HT1080 (cell line): ENCODE measurements at places on chromosomes 11 and 22. TPM values are rescaled to one million over a fixed set of nuclear protein-coding genes. Genes with fewer than 3 reads are reported as not detected.
A peak's percentile ranks its signal among the peaks of the same experiment; 100 is the strongest.

GRCh38 chr11:16982256-16982671, 31.9 kb downstream of the PLEKHA7 start:
- DNase-seq, result no peak

DNA sequence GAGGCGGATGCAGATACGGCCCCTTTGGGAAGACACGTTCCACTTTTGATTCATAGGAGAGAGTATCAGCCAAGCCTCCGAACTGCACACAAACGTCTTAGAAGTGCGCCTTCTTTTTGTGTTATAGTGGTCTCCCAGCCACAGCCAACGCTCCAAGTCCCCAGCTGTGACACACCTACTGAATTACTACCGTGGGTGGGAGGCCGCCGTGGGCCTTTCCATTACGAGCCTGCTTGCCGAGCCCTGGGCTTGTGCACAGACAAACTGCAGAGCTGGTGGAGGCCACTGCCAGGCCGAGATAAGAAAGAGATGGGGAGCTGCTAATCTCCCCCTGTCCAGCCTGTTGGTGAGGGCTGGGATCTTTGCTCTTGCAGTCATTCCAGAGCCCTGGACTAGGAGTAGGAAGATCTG, 761 bp downstream of the HMBS start:
- no peak for DNase-seq

DNA sequence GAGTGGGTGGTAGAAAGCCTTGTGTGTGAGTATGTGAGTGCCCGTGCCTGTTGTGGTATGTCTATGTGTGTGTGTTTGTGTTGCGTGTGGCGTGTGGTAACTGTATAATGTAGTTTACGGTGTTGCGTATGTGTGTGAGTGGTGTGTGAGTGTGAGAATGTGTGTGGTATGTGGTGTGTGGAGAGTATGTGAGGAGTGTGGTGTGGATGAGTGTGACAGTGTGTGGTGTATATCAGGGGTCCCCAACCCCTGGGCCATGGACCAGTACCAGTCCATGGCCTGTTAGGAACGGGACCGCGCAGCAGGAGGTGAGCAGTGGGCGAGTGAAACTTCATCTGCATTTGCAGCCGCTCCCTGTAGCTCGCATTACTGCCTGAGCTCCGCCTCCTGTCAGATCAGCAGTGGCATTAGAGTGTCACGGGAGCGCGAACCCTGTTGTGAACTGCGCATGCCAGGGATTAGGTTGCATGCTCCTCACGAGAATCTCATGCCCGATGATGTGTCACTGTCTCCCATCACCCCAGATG, 5.7 kb downstream of the UPK3A start:
- peak; percentile 65 for DNase-seq

DNA sequence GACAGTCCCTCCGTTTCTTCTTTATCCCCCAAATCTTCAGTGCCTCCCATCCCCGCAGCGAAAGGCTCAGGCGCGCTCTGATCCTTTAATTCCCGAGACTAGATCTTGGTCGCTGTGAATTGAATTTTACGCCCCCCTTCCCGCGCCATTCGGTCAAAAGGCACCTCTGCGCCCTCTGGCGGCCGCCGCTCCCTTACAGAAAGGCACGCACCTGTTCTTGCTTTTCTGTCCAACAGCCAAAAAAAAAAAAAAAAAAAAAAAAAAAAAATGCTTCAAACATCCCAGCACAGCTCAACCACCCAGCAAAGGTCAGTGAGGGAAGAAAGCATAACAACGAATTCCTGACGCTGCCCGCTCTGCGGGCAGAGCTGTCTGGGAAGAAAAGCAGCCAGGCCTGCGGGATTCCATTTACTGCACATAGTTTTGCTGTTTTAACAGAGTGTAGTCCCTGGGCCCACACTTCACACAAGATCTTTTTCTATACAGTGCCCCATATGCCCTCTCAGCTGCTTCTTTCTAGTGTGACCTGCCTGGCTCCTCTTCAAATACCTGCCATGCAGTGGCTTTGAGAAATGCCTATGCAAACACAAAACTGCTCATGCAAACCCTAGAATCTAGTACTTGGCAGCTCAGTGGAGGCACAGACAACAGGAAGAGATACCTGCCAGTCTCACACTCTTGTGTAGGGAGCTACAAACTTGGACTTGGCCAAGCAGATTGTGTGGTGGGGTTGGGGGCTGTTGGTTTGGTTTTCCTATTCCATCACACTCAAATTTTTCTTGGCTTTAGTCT, 1.3 kb upstream of the ESAM start:
- DNase-seq, result peak; percentile 77

Gene TSGA10IP
- total RNA-seq, result 0.05 TPM in 1 of 2 replicates, not detected in the other

Gene OR4B1
- total RNA-seq, result not detected in 2 replicates

GRCh38 chr11:11971906-11972547, 36.4 kb downstream of the DKK3 start:
- DNase-seq, result no peak

GRCh38 chr11:12865863-12866595, 143.1 kb upstream of the RASSF10 start:
- DNase-seq, result no peak

- DNase-seq, result no peak
These were observed 13.9 kb downstream of the RBM4B start for GRCh38 chr11:66663741-66664296.

Gene AIFM3
- 0.63 TPM in 1 of 2 replicates, not detected in the other for total RNA-seq

GRCh38 chr11:73268671-73269271, 3.4 kb upstream of the P2RY6 start:
- DNase-seq, result no peak

DNA sequence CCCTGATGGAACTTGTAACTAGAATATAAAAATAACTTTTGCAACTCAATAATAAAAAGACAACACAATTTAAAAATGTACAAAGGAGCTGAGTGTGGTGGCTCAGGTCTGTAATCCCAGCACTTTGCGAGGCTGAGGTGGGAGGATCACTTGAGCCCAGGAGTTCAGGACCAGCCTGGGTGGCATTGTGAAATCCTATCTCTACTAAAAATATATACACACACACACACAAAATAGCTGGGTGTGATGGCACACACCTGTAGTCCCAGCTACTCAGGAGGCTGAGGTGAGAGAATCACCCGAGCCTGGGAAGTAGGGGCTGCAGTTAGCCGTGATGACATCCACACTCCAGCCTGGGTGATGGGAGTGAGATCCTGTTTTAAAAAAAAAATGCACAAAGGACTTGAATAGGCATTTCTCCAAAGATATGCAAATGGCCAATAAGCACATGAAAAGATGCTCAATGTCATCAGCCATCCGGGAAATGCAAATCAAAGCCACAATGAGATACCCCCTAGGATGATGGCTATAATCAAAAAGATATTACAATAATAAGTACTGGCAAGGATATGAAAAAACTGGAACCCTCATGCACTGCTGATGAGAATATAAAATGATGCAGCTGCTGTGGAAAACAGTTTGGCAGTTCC, 59.8 kb upstream of the SEPTIN5 start:
- no peak for DNase-seq

- no peak for DNase-seq
These were observed 172.0 kb upstream of the NTM start for GRCh38 chr11:131198161-131199014.

- peak; percentile 18 for DNase-seq
These were observed 2.0 kb downstream of the CSRP3 start for GRCh38 chr11:19199771-19200170.

DNA sequence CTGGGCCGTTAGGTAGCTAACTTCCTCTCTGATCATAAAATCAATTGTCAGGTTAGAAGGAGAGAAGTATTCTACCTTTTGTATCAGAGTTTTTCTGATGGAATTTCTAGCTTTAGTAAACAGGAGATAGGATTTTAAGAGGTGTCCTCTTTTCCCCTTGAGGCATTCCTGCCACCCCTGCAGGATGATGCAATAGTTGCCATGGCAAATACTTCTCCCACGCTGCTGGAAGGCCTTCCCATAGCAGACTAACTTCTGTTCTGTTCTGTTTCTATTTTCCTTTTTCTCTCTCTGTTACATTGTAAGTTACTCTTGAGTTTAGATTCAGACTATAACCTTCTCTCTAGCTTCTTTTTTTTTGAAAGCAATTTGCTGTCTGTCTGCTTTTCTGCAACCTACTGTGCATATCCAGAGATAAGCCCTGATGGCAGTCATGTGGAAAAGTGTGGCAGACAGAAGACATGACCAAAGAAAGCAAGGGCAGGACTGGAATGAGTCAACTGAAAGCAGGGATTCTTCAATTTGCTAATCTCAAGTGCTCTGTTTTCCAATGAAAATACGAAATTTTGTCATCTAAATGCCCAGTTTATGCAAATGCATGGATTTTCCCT, 679.1 kb downstream of the DLG2 start:
- DNase-seq, result no peak

Gene TNNT3
- not detected in 2 replicates for total RNA-seq

GRCh38 chr22:35375031-35375430, 5.9 kb upstream of the HMOX1 start:
- DNase-seq, result peak; percentile 63

- peak; percentile 24 for DNase-seq
These were observed 5.3 kb downstream of the SPTBN2 start for GRCh38 chr11:66723693-66724092.

Gene EHD1
- total RNA-seq, result 62.0 and 80.4 TPM in 2 replicates

GRCh38 chr11:19345519-19345847, 104.7 kb upstream of the E2F8 start:
- no peak for DNase-seq

GRCh38 chr11:72114570-72114969, 2.1 kb upstream of the ANAPC15 start:
- no peak for DNase-seq

DNA sequence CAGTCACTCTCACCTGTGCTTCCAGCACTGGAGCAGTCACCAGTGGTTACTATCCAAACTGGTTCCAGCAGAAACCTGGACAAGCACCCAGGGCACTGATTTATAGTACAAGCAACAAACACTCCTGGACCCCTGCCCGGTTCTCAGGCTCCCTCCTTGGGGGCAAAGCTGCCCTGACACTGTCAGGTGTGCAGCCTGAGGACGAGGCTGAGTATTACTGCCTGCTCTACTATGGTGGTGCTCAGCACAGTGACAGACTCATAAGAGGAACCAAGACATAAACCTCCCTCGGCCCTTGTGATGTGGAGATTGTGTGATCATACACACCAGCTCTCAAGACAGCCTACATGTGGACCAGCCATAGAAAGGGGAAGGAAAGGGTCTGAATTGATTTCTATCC, 113.3 kb downstream of the ZNF280B start:
- no peak for DNase-seq

- DNase-seq, result no peak
These were observed 201.5 kb upstream of the KIRREL3 start for GRCh38 chr11:127202105-127202504.

- DNase-seq, result peak; percentile 61
These were observed 158.8 kb downstream of the TTC17 start for GRCh38 chr11:43517518-43517917.

- no peak for DNase-seq
These were observed 635 bp upstream of the GRK3 start for GRCh38 chr22:25563761-25564319.

Gene USP2
- 0.20 and 1.0 TPM in 2 replicates for total RNA-seq

- no peak for DNase-seq
These were observed 115.4 kb downstream of the METTL15 start for GRCh38 chr11:28223577-28223976.

- DNase-seq, result no peak
These were observed 11.3 kb upstream of the LTO1 start for GRCh38 chr11:69686452-69686851.

Gene GNAZ
- total RNA-seq, result 0.70 and 1.00 TPM in 2 replicates

Gene SOX6
- 0.13 and 0.84 TPM in 2 replicates for total RNA-seq

DNA sequence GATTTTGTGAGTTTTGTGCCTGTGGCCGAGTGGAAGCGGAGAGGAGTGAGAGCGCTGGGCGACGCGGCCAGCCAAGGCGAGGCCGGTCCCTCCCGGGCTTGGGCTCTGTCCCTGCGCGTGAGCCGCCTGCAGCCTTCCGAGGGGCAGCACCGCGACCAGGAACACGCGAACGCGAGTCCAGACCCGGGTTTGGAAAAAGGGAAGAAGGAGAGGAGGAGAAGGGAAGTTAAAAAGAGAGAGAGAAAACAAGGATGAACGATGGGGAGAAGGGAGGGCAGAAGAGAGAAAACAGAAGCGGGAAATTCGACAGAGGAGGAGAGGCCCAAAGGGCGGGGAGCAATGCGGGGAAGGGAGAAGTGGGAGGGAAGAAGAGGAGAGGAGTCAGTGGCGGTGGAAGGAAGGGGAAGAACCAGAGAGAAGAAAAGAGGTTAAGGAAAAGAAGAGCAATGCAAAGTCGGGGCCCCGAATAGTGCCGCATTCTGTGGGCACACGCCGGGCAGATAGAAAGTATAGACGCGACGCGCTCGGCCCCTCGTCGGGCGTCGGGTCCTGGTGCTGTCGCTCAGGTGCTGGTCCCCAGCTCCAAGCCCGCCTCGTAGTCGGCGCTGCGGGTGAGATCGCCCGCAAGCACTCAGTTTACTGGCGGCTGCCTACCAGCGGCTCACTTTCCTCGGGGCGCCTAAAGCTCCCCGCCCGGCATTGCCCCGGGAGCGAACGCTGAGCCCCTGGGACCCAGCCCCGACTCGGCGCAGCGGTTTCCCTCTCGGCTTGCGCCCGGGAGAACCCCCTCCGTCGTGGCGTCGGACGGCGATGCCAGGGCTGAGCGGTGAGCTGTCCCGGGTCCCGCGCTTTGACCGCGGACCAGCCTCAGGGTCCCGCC, 2.8 kb upstream of the BARX2 start:
- no peak for DNase-seq

Gene GDPD5
- 47.3 and 53.2 TPM in 2 replicates for total RNA-seq

Gene TMEM191B
- 0.10 and 0.51 TPM in 2 replicates for total RNA-seq

Gene CLNS1A
- total RNA-seq, result 328 and 387 TPM in 2 replicates

DNA sequence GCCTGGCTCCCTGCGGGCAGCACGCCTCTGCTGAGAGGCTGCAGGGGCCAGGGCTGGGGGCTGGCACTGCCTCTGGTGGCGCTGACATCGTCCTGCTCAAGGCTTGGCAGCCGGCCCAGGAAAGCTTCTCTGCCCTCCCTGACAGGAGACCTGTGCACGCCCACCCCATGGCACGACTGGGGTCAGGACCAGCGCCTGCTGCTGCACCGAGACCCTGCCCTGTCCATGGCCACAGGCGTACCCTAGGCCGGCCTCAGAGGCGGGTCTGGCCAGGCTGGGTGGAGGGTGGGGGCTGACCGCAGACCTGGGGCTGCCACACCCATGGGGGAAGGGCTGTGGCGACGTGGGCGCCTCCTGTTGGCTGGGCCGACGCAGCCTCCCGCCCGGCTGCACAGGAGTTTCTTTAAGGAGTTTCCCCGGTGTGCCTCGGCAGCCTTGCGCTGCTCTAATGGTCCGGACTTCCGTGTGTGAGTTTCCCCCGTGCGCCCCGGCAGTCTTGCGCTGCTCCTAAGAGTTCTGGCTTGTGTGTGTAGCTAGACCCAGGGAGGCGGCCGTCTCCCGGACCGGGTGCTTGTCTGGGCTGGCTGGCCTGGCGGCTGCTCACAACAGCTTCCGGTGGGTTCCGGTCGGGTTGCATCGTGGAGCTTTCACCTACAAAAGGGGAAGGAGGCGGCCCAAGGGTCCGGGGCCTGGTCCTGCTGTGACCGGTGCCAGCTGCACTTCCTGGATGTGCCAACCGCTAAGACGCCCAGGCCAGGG, 4.6 kb downstream of the TRABD start:
- peak; percentile 68 for DNase-seq

DNA sequence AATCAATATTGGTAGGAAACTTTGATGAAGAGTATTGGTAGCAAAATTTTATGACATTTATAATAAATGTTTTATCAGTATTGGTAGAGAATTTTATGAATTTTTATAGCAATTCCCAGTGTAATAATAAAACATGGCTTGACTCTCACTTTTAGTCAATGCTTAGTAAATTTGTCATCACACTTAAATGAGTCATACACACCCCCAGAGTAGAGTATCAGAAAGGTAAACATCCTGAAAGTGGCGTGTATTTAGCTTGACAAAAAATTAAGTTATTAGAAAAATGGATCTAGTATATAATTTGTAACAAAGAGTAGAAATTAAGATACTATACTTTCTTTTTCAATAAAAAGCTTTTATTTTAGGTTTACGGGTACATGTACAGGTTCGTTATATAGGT, 2.6 kb downstream of the MS4A3 start:
- DNase-seq, result peak; percentile 6

Gene NXPE1
- not detected in 2 replicates for total RNA-seq
